ENCODE measurements at places on chromosomes 1 and 21.

DNA sequence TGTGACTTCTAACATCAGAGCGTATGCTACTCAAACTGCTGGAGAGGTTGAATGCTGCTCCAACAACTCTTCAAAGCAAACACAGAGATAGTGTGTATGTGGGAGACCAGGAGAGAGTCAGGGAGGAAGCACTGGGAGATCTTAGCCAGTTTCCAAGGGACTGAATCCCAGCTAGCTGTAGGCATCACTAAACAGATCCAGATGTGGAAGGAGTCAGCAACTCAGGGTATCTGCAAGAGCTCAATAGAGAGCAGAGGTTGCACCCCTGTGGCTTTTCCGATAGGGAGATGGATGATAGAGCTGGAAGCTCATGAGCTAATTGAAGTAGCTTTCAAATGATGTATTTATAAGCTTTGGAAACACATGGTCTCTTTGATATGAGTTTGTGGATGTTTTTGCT is 168.9 kb upstream of the HOOK1 start:
- DNase-seq, result no peak

GRCh38 chr1:89149229-89149628 is 23.3 kb upstream of the GBP2 start:
- no peak for DNase-seq

DNA sequence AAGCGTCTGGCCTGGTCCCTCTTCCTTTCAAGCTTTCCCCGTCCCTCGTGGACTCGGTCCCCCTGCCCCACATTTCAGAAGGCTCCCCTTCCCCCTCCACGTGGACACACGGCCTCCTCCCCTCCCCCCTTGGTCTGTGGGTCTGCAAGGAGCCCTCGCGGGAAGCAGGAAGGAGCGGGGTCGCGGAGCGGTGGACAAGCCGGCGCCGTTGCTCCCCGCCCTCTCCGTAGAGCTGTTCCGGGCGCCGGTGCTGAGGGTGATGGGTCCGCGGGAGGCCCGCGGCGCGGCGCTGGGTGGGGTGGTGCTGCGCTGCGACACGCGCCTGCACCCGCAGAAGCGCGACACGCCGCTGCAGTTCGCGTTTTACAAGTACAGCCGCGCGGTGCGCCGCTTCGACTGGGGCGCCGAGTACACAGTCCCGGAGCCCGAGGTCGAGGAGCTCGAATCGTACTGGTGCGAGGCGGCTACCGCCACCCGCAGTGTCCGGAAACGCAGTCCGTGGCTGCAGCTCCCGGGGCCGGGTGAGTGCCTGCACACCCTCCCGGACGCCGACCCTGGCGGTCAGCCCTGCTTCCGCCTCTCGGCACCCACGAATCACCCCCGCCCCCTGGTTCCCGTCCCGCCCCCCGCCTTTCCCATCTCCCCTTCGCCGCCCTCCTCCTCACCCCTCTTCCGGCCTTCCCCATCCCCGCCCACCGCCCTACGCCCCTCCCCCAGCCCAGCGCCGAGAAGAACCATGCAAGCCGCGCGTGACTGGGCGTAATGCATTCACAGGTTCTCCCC is 5.3 kb downstream of the FCRLB start:
- DNase-seq, result no peak

DNA sequence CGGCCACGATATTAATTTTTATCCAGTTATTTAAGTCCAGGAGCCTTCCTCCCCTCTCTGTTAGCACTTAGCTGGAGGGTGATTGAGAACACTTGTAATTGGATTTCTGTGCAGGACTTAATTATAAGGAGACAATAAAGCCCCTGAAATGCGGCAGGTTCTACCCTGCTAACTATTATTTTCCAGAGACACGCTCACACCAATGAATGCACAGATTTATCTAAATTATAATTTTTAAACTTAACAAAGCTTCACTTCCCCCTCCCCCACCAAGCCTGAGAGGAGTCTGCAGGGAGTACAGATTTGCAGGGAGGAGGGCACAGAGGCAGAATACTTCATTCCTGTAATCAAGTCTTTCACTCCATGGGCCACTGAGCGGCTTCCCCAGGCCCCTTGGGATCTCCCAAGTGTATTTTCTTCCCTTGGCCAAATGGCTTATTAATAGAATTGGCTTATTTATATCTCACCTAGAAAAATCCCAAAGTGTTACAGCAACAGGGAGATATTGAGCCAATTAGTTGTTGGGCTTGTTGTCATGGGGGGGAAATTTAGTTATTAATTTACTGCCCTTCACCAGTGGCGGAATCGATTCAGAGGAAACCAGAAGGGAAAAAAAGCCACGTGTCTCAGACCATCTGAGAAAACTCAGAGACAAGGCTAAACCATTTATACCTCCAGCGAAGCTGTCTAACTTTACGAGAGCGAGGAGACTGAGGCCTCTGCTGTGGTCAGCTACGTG is 99.0 kb upstream of the CD34 start:
- no peak for DNase-seq

- no peak for DNase-seq
These were observed 109.5 kb upstream of the LMO4 start for GRCh38 chr1:87219141-87219540.

GRCh38 chr1:18908911-18909771 is 6.8 kb upstream of the ALDH4A1 start:
- DNase-seq, result no peak

- no peak for DNase-seq
These were observed 1.9 kb downstream of the VANGL1 start for GRCh38 chr1:115643666-115644065.

DNA sequence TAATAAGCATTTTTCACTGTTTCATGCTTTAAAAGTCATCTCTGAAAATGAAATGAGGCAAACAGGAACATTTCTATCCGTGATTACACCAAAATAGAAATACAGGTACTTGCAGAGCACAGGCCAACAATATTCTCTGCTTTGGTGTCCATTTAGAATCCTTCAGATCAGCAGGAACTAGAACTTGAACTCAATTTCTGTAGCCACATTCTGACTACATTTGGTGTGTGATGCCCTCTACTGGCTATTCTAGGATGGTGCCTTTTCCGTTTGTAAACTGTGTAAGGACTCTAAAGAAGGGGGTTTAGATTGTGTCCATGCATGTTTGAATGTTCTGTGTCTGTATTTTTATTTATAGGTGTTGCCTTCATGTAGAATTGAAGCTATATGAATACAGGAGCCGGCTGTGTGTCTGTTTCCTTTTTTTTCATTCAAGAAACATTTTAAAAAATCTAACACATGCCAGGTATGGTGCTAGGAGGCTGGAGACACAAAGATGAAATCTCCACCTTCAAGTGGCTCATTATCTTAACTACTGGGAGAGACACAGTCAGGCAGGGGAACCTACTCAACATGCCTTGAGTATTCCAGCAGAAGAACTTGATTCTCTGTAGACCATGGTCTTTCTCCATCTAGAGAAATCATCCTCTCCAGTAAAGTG is 7.6 kb upstream of the ZNF326 start:
- peak; percentile 83 for DNase-seq

DNA sequence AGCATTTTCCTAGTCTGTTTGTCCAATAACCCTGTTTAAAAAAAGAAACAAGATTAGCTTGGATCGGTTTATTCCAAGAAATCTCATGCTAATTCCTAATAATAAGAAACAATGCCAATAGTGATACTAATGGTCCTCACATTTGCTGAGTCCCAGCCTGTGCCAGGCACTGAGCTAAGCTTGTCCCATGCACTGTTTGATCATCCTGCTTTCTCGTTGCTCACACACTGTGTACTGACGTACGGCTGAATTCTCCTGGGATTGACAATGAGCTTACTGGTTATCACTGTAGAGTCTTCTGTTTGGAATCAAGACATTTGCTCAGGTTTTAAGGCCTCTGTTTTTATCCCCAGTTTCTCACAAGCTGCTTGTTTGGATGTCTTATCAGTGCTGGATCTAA is 71.1 kb downstream of the CACNA1E start:
- DNase-seq, result no peak

GRCh38 chr21:18298228-18298627 is 53.6 kb downstream of the CHODL start:
- no peak for DNase-seq

- DNase-seq, result no peak
These were observed 333.5 kb upstream of the B3GALT2 start for GRCh38 chr1:193519922-193520321.
